ENCODE measurements at places on chromosomes 4 and X.

GRCh38 chrX:112359906-112360305, 277.3 kb upstream of the TRPC5 start:
- DNase-seq, result peak; percentile 9

- no peak for DNase-seq
These were observed 73.5 kb downstream of the GPAT3 start for GRCh38 chr4:83609365-83609764.

- no peak for DNase-seq
These were observed 19.1 kb downstream of the WDR17 start for GRCh38 chr4:176084769-176085168.

DNA sequence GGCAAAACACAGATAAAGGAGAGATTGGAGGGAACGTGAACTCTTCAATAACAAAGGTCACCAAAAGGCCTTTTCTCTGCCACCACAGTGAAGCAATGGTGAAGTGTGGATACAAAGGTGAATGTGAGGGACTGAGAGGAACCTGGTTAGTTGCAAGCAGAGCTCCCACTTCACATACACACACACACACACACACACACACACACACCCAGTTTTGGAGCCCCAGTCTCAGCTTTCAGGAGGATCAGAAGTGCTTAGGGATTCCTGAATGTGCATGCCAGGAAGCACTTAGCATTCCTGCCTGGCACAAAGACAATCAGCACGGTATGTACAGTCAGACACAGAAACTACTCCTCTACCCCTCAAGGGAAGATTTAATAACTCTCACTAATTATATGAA, 71.5 kb downstream of the ARHGEF9 start:
- no peak for DNase-seq

DNA sequence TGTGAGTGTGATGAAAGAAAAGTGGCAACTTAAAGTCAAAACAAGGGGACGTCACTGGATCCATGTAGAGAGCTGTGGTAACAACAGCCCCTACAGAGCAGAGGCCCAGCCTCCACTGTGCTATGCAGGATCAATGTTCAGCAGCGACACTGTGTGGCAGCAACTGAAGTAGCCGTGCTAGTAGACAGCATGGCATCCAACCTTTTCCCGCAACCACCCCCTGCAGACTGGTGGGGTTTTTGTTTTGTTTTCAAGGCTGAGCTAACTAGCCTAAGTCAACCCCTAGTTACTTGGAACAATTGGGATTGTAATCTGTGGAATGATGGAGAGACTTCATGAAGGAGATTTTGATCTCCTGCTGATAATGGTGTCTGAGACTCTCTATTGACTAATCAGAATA, 44.4 kb upstream of the PPARGC1A start:
- DNase-seq, result no peak

- DNase-seq, result no peak
These were observed 4.9 kb downstream of the SEL1L3 start for GRCh38 chr4:25857851-25858400.

GRCh38 chr4:3655963-3656362, 110.2 kb upstream of the ADRA2C start:
- DNase-seq, result no peak

GRCh38 chr4:94766856-94767255, 9.1 kb downstream of the BMPR1B start:
- DNase-seq, result peak; percentile 44

DNA sequence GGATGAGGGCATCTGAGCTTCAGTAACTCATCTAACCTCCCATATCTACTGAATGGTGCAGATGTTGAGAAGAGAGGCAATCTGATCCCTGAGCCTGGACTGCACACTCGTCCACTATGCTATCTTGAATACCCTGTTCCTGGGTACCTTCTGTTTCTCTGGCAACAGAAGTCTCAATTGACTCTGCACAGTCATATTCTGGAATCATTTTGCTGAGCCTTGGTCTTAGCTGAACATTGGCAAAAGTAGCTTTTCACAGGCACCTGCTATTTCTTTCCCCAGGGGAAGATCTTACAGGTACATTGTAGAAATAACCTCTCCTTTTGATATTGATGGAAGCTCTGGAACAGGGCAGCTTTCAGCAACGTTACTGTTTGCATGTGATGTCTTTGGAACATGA, 161.5 kb upstream of the GPR101 start:
- no peak for DNase-seq

- peak; percentile 13 for DNase-seq
These were observed 33.4 kb upstream of the KLHL34 start for GRCh38 chrX:21691512-21692018.

GRCh38 chr4:7770224-7771050, 169.2 kb downstream of the AFAP1 start:
- DNase-seq, result peak; percentile 19

DNA sequence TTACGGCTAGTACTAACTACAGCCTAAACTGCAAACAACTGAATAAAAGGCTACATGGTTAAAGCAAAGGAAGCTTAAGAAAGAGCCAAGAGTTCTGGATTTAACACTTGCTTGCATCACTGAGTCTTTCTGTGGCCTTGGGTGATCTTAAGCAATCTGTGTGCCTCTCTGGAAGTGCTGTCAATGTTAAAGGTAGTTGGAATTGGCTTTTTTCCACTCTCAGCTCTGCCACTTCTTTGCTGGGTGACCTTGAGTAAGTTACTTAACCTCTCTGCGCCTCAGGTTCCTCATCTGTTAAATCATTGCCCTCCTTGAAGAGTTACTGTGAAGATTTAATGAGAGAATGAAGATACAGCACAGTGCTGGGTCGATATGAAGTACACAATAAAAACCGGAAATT, 15.7 kb downstream of the SLC2A9 start:
- DNase-seq, result no peak

DNA sequence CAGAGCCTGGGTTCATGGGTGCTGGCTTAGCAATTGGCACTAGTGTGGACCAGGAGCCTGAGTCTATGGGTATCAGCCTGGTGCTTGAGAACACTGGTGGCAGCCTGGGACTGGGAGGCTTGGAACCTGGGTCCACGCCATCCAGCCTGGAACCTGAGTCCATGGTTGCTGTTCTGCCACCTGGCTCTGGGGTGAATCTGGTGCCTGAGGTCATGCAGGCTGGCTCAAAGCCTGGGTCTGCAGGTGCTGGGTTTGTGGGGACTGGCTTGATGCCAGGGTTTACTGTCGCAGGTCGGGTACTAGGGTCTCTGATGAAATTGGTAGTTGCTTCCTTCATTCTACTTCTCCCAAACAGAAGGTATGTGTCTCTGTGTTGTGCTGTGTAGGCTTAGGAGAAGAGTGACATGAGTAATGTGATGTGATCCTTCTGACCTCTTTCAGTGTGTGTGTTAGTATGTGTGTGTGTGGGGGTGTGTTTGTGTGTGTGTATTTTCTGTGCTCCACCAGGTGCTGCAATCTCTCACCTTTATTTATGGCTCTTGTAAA, 517.0 kb upstream of the EPHA5 start:
- DNase-seq, result no peak

DNA sequence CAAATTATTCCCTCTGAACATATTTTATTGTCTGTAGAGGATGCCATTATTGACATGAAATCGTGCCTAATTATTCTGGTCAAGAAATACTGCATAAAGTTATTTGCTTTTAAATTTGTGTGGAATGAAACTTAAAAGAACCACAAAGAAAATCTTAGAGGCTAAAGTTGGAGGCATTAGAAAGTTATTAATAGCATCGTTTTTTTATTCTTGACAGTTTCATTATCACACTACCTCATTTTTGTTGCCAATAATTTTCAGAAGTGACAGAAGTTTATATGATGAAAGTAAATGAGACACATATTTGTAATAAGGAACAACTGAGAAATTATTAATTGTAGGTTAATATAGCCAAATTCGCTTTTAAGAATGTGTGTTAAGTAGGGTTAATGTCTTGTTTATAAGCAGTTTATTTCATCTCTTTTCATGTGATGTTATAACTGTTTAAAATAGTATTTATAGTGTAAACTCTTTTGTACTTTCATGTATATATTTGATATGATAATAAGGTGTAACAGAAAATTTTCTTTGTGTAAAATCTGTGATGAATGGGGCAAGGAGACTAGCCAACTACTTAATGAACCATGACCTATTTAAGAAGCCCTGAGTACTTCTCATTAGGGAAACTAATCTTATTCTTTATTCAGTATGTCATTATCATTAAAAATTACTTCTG, 54.5 kb upstream of the GRIA2 start:
- DNase-seq, result no peak

DNA sequence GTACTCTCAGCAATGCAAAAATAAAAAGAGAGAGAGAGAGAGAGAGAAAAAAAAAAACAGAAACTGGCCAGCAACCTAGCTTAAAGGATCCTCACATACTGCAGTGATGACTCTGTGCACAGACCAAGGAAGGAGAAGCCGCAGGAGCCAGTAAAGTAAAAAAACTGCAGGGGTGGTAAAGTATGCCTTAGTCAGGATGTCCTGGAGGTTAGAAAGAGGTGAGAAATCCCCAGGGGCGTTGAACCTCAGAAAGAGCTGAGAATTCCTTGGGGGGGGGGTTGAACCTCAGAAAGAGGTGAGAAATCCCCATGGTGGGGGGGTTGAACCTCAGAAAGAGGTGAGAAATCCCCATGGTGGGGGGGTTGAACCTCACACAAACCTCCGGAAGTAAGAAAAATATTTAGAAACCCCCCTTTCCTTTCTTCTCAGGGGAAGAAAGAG, 48.0 kb downstream of the MAGEA9 start:
- peak; percentile 86 for DNase-seq

GRCh38 chr4:7054106-7054880, 11.1 kb downstream of the TADA2B start:
- no peak for DNase-seq

- no peak for DNase-seq
These were observed 404.7 kb upstream of the CNKSR2 start for GRCh38 chrX:20969565-20969964.

DNA sequence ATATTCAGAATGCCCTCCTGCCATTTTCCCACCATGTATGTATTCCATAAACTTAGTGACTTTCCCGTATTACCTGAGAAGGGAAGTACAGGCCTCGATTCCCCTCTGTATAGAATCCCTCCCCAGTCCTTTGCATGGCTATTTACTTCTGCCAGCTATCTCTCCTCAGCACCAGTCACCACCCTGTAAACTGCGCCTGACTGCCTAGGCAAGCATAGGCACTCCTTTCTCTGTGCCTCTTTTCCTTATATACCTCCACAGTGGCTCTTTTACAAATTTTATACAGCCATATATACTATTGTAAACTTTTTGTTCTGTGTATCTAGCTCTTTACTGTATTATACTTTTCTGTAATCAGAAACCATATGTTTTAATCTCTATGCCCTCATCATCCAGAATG, 130.9 kb upstream of the TET2 start:
- no peak for DNase-seq

DNA sequence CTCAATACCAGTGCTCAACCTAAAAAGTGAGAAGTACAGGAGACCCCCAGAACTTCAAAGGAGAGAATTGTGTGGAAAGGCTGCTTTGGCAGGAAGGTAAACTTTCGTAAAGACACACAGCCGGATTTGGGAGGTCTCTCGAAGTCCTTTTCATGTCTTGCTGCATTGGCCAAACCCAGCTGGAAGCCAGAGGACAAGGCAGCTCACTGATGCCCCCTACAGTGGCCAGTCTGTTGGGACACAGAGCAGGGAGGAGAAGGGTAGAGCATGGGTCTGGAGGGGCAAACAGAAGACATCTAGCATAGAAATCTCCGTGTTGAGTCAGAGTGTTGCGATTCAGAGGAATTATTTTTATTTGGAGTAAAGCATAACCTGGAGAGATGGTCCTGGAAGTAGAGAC, 198.9 kb downstream of the ANK2 start:
- no peak for DNase-seq

DNA sequence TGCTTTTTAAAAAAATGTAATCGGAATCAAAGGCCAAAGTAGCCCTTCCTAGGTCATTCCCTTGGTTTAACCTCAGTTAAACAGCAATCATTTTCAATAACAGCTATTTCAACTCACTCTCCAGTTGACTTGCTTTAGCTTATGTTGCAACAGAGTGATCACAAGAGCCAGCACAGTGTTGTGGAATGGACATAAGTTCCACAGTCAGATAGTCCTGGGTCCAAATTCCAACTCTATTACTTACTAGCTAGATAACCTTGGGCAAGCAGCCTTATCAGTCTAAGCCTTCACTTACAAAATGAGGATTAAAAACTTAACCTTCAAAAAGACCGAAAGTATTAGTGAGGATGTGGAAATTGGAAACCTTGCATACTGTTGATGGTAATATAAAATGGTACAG, 9.2 kb upstream of the GPC3 start:
- no peak for DNase-seq

DNA sequence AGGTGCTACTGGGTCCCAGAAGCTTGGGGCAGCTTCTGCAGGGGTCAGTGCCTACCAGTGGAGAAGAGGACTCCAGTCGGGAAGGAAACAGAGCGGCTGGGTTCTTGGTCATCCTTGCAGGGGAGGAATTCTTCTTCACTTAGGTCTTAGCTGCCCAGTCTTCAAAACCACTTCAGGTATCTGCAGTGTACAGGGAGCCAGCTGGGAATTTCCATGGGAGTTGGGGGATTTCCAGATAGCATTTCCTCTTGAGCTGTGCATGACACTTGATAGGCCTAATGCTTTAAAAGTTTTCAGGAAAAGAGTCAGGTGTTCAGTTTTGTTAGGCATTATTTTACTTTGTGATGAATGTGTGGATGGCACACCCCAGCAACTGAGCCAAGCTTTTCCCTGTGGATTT, 58.1 kb upstream of the ENPP6 start:
- DNase-seq, result peak; percentile 18

- DNase-seq, result peak; percentile 54
These were observed 888 bp downstream of the RAB28 start for GRCh38 chr4:13483136-13483767.

DNA sequence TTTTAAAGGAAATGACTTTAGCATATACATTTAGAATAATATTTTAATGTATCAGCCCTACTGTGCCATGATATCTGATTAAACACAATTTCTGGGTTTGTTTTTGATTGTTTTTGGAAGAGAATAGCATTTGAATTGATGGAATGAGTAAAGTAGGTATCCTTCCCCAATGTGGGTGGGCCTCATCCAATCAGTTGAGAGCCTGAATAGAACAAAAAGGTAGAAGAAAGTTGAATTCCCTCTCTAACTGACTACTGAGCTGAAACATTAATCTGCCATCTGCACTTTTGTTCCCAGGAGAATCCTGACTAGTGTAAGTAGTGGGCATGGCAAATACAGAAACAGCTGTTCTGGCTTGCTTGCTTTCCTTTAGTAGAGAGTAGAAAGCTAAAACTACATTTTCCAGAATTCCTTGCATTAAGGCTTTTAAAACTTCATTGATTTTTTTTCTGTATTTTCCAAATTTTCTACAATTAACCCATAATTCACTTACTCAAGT, 9.7 kb upstream of the SEC24D start:
- DNase-seq, result no peak

GRCh38 chr4:54104907-54105306, 4.9 kb downstream of the GSX2 start:
- no peak for DNase-seq

- no peak for DNase-seq
These were observed 1147.1 kb downstream of the STIM2 start for GRCh38 chr4:28007693-28008092.

Data from M059J (cell line).